ENCODE measurements at places on chromosomes 6 and 20.
A peak's percentile ranks its signal among the peaks of the same experiment; 100 is the strongest.

DNA sequence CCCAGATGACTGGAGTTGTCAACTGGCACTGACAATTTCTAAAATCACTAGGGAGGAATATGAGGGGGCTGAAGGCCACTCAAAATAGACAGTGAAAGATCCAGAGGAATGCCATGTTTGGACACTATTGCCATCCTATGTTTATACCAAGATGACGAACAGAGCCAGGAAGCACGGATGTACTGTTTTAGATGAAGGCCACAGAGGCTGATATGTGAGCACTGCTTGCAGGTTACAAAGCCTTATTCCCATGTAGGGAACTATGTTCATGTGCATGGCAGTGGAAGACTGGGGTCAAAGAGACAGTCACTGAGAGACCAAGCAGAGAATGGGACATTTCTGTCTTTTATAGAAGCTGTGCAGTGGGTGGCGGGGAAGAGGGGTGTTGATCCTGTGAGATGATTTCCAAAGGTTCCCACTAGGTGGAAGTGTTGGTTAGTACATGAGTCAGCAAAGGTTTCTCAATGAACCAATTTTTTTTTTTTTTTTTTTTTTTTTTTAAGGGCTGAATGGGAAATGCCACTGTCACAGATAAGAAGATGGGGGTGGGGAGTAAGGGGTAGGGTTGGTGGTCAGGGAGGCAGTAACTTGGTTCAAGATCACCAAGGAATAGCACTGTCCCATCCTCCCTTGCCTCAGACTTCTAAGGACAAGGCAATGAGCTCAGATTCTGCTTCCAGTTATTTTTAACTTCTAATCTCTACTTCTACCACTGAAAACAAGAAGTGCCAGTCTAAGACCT lies 46.7 kb upstream of the MOCS1 start:
- no peak for DNase-seq

GRCh38 chr6:52925042-52925441 lies 15.5 kb upstream of the GSTA3 start:
- DNase-seq: no peak

- no peak for DNase-seq
Observed at GRCh38 chr6:10413262-10413849, 1.5 kb downstream of the TFAP2A start.

- DNase-seq: no peak
Observed at GRCh38 chr6:15547400-15547799, 115.4 kb downstream of the DTNBP1 start.

DNA sequence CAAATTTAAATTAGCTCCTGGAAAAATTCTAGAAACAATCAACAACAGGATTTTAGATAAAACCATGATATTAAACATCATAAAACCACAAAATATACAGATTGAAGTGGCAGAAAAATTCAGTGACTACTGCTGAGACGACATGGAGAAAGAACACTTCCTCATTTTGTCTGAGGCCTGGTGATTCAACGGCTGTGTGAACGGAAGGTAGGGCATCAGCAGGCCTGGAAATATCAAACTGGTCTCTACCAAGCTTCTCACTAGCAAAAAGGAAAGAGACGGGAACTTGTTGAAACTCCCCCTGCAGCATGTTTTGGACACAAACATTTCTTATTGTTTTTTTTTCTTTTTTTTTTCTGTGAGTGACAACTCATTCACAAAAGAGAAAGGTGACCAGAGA lies 58.0 kb upstream of the AHI1 start:
- no peak for DNase-seq

- no peak for DNase-seq
Observed at GRCh38 chr6:25419879-25420278, 140.7 kb downstream of the CARMIL1 start.

GRCh38 chr20:48921883-48922820 lies 641 bp downstream of the ARFGEF2 start:
- no peak for DNase-seq

DNA sequence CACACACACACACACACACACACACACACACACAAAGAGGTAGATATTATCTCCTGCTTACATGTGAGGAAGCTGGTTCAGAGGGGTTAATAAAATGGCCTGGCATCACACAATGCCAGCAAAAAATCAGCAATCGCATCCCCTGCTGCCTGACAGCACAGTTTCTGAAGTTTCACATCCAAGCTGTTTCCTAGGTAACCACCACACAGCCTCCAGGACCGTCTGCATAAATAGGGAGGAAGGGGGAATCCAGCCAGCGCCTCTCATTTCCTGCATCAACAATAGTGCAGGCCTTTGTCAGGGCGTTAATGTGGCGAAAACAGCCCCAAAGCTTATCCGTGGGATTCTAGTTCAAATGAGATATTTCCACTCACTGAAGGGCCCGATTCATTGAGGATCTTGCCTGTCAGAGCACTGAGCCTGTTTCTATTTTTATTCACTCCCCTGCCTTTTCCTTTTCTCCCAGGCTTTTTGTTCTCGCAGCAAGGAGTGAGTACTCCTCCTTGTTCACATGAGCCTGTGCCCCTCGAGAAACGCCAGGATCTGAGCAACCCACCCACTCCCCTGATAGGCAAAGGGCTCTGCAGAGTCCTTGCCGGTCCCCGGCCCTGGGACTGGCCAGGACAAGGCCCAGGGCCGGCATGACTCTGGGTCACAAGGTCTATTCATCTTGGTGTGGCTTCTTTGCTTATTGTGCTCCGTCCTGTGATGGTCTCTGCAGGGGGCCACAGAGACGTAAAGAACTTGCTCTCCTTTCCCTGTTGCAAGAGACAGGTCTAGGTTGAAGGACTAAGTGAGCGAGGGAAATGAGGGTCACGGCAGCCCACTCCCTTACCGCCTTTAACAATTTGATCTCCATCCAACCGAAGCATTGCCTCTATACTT lies 32.7 kb downstream of the TUBB2B start:
- no peak for DNase-seq

DNA sequence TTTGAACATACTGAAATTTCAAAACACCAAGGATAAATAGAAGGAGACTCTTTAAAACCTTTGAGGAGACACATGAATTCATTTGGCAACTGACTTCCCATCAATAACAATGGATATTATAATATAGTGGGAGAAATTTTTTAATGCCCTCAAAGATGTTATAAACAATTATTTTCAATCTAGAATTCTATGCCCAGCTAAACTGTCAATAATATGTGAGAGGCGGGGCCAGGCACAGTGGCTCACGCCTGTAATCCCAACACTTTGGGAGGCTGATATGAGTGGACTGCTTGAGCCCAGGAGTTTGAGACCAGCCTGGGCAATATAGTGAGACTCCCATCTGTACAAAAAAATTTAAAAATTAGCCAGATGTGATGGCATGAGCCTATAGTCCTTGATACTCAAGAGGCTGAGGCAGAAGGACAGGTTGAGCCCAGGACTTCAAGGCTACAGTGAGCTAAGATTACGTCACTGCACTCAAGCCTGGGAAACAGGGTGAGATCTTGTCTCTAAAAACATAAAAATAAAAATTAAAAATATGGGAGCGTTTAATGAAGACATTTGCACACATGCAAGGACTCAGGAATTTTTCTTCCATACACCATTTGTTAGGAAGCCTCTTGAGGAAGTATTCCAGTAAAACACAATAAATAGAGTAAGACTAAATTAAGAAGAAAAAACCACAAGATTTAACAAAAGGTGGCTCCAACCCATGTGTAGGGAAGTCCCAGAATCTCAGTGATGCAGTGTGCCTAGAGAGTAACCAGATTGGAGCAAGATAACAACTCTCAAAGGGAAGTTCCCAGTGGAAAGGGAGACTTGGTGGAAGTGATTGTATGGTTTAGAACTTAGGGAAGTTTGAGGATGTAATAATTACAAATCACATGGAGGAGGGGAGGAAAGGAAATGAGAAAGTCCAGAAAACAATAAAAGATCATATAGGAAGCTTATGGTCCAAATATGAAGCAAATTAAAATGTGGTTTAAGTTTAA lies 26.3 kb upstream of the ETV7 start:
- no peak for DNase-seq

GRCh38 chr6:167826230-167826895 lies 348 bp upstream of the AFDN start:
- DNase-seq: peak; percentile 59

DNA sequence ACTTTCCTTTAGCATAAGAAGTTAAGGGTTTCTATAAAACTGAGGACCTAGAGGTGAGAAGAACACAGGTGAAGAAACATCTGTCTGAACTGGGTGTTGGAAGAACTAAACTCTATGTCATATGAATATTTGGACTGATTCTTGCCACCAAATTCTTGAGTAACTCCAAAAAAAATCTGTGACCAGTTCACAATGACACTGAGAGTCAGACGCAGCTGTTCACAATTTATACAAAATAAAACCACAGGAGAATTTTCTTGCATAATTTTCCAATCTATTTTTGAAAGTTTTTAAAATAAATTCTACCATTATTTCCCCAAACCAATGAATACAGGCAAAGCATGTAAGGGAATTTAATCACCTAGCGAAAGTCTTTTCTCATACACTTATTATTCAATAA lies 148.1 kb upstream of the TCF21 start:
- DNase-seq: no peak

DNA sequence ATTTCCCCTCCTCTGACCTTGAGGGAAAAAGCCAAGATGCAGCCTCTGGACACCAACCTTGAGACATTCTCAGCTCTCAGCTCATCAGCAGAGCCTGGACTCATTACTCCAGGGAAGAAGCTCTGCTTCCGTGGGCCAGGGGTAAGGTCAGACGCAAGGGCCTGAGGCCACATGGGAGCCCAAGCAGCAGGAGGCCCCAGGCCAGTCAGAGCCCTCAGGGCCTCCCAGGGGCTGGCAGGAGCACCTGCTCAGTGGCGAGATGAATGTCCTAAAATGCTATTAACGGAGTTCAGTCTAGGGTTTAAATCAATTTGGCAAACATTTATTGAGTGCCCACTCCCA lies 208.6 kb downstream of the ERMARD start:
- no peak for DNase-seq

- DNase-seq: no peak
Observed at GRCh38 chr20:37501940-37502339, 19.1 kb upstream of the NNAT start.

DNA sequence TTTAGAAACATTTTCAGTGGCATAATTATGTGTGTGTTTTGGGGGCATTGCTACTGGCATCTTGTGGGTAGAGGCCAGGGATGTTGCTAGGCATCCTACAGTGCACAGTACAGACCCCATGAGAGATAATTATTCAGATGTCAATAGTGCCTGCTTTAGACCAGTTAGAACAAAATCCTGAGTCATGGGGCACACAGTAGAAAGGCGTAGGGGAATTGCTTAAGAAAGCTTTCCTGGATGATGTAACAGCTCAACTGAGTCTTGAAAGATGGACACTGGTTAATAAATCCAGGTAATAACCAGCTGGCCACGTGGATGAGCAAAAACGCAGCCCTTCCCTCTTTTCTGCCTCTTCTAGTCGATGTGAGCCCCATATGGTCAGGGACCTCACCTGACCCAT lies 51.1 kb downstream of the KCNB1 start:
- DNase-seq: no peak

DNA sequence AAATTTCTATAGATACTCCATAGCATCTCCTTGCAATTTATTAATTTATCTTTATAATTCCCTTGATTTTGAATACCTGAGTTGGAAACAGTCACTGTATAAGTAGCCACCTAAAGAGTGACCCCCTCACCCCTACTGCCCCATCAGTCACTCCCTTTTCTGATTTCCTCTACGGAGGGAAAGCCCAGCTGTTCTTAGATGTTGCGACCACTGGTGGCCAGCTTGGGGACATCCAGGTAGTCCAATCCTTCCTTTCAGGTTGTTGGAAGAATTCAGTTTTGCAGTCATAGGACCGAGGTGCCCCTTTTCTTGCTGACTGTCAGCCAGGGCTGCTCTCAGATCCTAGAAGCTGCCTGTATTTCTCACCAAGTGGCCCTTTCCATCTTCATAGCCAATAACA lies 87.8 kb downstream of the BMP6 start:
- no peak for DNase-seq

- DNase-seq: no peak
Observed at GRCh38 chr6:31826793-31827285, 699 bp upstream of the HSPA1B start.

DNA sequence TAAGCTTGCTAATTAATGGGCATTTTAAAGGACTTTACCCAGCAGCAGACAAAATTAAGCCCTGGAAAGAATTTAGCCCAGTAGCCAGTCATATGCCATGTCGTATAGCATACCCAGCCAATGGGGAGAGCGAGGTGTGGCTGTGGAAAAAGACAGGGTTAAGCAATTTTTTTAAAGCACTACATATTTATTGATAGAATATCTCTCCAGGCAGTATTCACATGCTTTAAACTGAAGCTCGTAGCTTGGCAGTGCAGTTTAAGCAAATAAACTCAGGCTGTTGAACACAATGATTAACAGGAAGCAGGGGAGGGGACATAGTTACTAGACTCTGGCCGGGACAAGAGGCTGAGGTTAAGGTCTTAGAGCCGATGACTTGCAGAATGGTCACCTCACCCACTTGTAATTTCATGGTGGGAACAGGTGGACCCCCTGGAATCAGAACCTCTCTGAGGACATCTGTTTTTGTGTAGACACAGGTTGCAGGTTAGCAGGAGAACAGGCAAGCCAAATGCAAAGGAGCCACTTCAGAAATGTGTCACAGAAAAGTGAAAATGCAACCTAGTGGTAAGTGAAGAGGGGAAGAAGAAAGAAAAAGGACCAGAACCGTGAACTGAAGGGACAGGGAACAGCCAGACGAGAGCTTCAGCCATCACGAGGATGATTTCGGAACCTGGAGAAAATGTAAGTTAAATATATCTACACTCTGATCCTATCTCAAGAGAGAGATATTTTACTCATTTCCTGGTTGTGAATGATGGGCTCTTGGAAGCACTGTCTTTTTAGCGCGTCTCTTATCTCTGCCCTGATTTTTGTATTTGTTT lies 7.2 kb downstream of the GCNT2 start:
- no peak for DNase-seq

DNA sequence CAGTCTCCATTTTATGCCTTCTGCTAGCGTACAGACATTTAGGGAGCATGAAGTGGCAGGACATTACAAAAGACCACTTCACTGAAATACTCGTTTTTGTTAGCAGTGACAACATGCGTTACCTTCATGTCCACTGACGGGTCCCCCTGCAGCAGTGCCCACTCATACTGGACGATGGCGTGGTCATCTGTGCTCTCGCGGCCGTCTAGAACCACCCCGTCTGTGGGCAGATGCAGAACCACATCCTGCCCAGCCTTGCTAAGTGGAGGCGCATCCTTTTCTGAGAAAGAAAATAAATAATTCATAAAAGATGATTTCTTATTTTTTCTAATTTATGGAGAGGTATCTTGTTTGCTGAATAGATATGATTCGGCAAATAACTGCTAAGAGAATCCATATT lies 11.3 kb downstream of the LRP11 start:
- DNase-seq: no peak

GRCh38 chr6:139114746-139115145 lies 20.1 kb upstream of the HECA start:
- no peak for DNase-seq

GRCh38 chr6:12545619-12546409 lies 170.8 kb upstream of the PHACTR1 start:
- no peak for DNase-seq

All from T follicular helper cell (primary cell).